ENCODE measurements at places on chromosomes 16 and 17.

DNA sequence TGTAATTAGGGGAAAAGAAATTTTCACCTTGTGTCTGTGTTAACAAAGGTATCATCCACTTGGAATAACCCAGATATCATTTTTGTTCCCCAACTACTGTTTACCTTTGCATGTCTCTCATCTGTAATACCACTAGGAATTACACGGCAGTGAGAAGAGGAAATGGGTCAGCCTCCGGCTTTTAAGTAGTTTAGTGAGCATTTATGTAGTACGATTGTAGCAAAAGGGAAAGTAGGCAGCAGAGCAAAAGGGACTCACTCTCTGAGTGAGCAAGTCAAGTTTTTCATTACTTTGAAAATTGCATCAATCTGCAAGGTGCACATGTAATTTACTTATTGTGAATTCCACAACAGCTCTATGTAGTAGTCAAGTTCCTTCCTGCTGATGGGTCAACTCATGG lies 11.2 kb downstream of the PHF12 start:
- no peak for ATAC-seq

DNA sequence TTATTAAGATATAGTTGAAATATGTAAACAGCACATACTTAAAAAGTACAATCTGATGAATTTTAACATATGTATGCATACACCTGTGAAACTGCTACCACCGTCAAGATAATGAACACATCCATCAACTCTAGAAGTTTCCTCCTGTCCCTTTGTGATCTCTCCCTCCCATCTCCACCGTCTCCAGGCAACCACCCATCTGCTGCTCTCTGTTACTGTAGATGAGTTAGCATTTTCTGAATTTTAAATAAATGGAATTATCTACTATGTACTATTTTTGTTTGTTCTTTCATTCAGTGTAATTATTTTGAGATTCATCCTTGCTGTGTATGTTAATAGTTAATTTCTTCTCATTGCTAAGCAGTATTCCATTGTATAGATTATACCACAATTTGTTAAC lies 40.2 kb upstream of the SMPD3 start:
- ATAC-seq: no peak

GRCh38 chr16:89005201-89006035 lies 28.4 kb upstream of the CBFA2T3 start:
- ATAC-seq: no peak

DNA sequence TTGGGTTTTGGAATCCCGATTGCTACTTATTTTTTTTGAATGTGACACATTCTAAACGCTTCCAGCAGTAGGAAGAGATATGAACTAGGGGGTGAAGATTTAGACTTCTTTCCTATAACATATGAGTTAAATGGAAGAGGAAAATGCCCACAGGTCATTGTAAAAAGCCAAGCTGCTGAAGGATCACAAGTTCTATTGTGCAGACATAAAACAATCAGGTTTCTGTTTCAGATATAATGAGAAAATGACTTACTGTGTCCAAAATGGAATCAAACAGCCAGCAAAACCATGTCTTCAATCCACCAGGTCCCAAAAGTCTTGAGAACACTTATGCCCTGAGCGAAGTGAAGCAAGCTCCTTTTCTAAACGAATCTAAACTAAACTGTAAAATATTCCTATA lies 157.0 kb upstream of the SOX9 start:
- no peak for ATAC-seq

DNA sequence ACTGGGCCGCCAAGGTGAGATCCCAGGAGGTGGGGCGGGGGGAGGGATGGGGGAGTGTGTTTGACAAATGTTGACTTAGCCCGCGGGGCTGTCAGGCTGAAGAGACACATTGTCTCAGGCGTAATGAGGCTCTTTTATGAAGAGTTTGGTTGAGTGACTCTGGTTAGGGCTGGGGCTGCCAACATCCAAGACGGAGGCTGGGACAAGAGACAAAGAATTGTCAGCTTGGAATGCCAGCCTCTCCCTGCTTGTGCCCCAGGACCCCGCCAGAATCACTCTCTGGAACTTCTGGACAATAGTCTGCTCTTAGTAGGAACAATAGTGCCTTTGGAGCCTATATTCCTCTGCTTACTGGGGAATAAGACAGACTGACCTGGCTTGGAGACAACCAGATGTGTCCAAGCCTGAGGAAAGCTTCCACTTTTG lies 24.0 kb downstream of the PCTP start:
- ATAC-seq: no peak

GRCh38 chr16:29720703-29721102 lies 25.1 kb downstream of the C16orf54 start:
- ATAC-seq: no peak

All from esophagus mucosa (tissue), 1 donor.